ENCODE measurements at places on chromosomes 6 and 20. TPM values are rescaled to one million over a fixed set of nuclear protein-coding genes. Genes with fewer than 3 reads are reported as not detected.

DNA sequence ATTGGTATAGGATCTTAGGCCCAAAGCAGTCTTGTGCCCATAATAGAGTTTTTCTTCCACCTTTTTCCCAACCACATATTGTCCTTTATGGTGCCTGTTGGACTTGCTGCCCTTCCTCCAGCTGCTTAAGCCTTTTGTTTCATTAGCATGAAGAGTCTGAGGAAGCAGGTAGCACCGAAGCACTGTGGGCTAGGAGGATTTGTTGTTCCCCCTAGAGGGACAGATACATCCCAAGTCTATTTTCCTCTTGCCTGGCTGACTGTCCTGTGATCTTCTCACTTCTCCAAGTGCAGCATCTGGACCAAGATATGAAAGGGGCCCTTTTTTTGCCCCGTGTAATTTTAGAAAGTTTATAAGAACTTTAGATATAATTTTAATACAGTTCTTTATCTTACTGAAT lies 50.7 kb upstream of the COL10A1 start:
- no peak overlapping the region for H3K4me3 ChIP-seq
- no peak overlapping the region for H3K27ac ChIP-seq
- no peaks in the 10 kb centered on the region for H3K27me3 ChIP-seq
- no peaks in the 10 kb centered on the region for H3K4me1 ChIP-seq
- H3K36me3 ChIP-seq: no peaks in the 10 kb centered on the region
- DNase-seq: no peak

DNA sequence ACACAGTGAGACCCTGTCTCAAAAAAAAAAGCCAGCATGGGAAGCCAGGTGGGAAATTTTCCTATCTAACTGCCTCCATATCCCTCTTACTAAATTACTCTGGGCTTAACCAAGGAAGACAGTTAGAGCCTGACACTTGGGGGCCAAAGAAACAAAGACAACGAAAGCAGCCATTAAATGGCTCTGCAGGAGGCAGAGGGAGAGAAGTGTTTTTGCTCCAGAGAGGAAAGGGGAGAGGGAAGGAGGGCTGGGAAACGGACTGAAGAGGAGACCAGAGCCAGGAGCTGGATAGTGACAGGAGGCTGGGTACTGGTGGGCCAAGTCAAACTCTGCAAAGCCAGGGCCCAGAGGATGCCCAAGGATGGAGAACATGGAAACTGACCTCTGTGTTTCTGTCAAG lies 10.7 kb upstream of the TGIF2 start:
- no peak overlapping the region for H3K27ac ChIP-seq
- no peaks in the 10 kb centered on the region for H3K36me3 ChIP-seq
- no peaks in the 10 kb centered on the region for H3K4me1 ChIP-seq
- peaks cover 4% of the 10 kb centered on the region for H3K27me3 ChIP-seq

DNA sequence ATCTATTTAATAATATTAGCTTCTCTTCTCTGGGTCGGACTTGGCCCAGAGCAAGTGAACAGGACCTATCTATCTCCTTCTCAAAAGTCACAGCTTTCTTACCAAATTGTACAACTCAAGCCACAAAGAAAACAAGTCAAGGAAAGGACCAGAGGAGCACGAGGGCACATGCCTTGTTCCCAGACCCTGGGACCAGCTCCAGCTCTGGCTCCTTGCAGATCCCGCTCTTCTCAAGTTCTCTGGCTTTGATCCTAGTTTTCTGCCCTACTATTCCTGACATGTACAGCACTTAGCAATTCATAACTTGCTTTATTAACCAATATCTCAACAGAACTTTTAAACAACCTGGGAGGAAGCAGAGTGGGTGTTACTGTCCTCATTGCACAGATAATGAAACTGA lies 185.9 kb downstream of the ESR1 start:
- DNase-seq: no peak
- no peak overlapping the region for H3K4me3 ChIP-seq
- no peaks in the 10 kb centered on the region for H3K36me3 ChIP-seq

BFSP1 gene
- polyA plus RNA-seq: 1.5 TPM

GRCh38 chr20:31866221-31866620 lies 4.1 kb downstream of the DUSP15 start:
- H3K27me3 ChIP-seq: peaks cover 42% of the 10 kb centered on the region
- H3K4me1 ChIP-seq: no peaks in the 10 kb centered on the region
- no peak overlapping the region for H3K27ac ChIP-seq
- no peak for DNase-seq
- no peak overlapping the region for H3K4me3 ChIP-seq
- no peaks in the 10 kb centered on the region for H3K36me3 ChIP-seq

MAK gene
- 0.01 TPM for polyA plus RNA-seq

- no peaks in the 10 kb centered on the region for H3K27me3 ChIP-seq
- H3K36me3 ChIP-seq: no peaks in the 10 kb centered on the region
- H3K4me3 ChIP-seq: no peak overlapping the region
- no peaks in the 10 kb centered on the region for H3K4me1 ChIP-seq
- no peak overlapping the region for H3K27ac ChIP-seq
Measured at GRCh38 chr6:37966801-37967200, 147.3 kb downstream of the ZFAND3 start.

DNA sequence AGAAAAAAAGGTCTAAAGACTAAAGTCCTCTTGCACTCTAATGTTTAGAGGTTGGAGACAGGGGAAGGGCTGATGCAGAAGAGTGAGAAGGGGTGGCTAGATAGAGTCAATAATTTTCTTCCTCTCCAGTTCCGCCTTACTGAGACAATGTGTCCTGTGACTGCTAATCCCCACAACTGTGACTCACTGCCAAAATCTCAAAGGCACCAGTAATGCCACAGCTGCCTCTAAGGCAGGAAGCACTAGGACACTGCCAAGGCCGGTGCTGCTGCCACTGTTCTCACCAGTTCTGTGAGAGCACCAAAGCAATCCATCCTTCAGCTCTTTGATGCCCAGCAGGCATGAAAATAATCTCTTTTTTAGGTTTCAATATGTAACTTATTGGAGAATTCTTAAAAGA lies 701.9 kb upstream of the MAP3K7 start:
- H3K27ac ChIP-seq: no peak overlapping the region
- H3K27me3 ChIP-seq: no peaks in the 10 kb centered on the region
- no peak overlapping the region for H3K4me3 ChIP-seq
- H3K4me1 ChIP-seq: no peaks in the 10 kb centered on the region

DNA sequence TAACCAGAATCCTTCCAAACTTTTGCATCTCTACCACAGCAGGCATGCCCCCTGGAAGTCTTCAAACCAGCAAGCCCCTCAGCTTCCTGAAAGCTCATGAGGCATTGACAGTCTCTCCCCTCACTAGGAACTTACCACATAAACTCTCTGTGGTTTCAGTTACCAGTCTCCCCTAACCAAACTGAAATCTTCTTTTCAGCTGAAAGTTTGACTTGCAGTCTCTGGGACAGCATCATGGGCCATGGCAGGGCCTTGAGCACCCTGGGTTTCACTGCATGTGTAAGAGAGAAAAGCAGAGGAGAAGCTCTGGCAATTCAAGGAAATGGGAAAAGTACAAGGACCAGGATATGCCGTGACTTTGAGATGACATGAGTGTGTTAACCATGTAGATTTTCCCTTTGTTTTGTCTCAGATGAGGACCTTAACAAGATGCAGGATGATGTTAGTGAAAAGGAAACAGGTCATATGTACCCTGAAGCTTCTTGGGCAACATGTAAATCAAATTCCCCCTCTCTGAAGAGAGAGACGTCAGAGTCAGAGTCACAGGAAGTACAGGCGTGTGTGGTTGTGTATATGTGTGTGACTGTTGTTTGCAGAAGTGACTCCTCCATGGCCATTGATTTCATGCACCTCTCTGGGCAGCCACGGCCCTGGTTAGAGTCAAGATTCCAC lies 106.3 kb downstream of the TNFRSF21 start:
- H3K27ac ChIP-seq: no peak overlapping the region
- no peaks in the 10 kb centered on the region for H3K4me1 ChIP-seq
- no peak overlapping the region for H3K4me3 ChIP-seq
- no peaks in the 10 kb centered on the region for H3K27me3 ChIP-seq
- DNase-seq: no peak

- no peaks in the 10 kb centered on the region for H3K36me3 ChIP-seq
- H3K27ac ChIP-seq: no peak overlapping the region
- H3K4me3 ChIP-seq: no peak overlapping the region
- no peaks in the 10 kb centered on the region for H3K27me3 ChIP-seq
Measured at GRCh38 chr6:6591778-6592465, 3.4 kb downstream of the LY86 start.

CCNC gene
- polyA plus RNA-seq: 39.9 TPM

DNA sequence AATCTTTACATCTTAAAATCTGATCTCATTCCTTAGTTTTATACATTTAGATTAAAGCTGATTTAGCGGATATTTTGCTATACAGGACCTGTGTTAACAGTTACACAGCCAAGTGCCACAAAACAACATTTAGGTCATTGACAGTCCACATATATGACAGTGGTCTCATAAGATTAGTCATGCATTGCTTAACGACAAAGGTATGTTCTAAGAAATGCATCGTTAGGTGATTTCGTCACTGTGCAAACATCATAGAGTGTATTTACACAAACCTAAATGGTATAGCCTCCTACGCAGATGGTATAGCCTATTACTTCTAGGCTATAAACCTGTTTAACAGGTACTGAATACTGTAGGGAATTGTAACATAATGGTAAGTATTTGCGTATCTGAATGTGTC lies 21.6 kb downstream of the ADGRG6 start:
- H3K27ac ChIP-seq: no peak overlapping the region
- H3K4me3 ChIP-seq: no peak overlapping the region
- H3K27me3 ChIP-seq: no peaks in the 10 kb centered on the region
- H3K4me1 ChIP-seq: peaks cover 7% of the 10 kb centered on the region

DNA sequence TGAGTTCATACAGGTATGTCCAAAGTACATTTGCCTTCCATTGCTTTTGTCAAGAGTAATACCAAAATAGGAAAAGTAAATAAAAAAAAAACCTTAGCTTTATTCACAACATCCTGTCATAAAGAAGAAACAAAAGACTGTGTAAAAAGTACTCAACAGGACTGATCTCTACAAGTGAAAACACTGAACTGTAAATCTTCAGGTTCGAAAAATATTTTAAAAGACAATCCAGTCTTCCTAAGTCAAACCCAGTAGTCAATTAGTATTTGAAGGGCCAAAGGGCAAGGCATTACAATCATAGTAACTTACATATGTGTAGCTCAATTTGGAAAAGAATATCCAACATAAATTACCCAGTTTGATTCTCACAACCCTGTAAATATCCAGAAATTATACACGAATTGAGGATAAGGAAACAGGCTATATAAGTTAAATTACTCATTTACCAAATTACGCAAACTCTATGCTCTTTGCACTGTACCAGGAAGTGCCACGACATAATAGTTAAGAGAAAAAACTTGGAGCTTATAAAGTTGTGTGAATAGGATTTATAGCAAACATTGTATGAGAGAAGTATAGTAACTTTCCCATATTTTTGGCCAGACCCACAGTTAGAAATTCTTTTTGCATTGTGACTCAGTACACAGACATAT lies 21.2 kb downstream of the PTPRK start:
- no peak overlapping the region for H3K4me3 ChIP-seq
- H3K4me1 ChIP-seq: peaks cover 2% of the 10 kb centered on the region
- no peaks in the 10 kb centered on the region for H3K36me3 ChIP-seq

GRCh38 chr6:150527100-150527499 lies 72.6 kb upstream of the PLEKHG1 start:
- H3K4me1 ChIP-seq: no peaks in the 10 kb centered on the region
- peak; percentile 62 for DNase-seq
- no peaks in the 10 kb centered on the region for H3K27me3 ChIP-seq

- H3K4me3 ChIP-seq: no peak overlapping the region
- H3K27ac ChIP-seq: no peak overlapping the region
- no peaks in the 10 kb centered on the region for H3K27me3 ChIP-seq
- H3K36me3 ChIP-seq: no peaks in the 10 kb centered on the region
- DNase-seq: peak; percentile 77
Measured at GRCh38 chr6:121285041-121285440, 49.2 kb downstream of the TBC1D32 start.

DNA sequence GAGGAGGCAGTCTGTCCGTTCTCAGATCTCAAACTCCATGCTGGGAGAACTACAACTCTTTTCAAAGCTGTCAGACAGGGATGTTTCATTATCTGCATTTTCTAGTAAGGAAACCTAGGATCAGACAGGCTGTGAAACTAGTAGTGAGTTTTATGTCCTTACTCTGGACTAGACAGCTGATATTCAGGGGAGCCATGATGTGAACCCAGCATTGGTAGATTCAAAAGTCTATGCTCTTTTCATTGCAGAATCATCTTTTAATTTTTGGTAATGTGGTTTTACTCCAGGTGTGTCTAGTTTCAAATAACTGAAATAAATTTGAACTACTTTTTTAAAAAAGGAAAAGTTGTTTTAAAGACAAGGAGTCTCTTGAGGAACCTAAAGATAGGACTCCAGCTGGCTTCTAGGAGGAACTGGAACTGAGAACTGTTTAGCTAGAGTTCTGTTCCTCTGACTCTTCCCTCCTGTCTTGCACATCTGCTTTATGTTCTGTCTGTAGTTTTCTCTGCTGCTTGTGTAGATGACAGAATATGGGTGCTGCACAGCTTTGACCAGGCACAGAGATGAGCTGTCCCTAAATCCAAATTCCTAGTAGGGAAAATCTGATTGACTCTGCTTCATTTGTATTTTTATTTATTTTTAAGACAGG lies 27.8 kb upstream of the RNF144B start:
- no peaks in the 10 kb centered on the region for H3K27me3 ChIP-seq
- H3K27ac ChIP-seq: no peak overlapping the region
- no peak overlapping the region for H3K4me3 ChIP-seq
- DNase-seq: no peak
- H3K4me1 ChIP-seq: no peaks in the 10 kb centered on the region

PTCRA gene
- polyA plus RNA-seq: not detected

FRK gene
- polyA plus RNA-seq: 0.21 TPM

DNA sequence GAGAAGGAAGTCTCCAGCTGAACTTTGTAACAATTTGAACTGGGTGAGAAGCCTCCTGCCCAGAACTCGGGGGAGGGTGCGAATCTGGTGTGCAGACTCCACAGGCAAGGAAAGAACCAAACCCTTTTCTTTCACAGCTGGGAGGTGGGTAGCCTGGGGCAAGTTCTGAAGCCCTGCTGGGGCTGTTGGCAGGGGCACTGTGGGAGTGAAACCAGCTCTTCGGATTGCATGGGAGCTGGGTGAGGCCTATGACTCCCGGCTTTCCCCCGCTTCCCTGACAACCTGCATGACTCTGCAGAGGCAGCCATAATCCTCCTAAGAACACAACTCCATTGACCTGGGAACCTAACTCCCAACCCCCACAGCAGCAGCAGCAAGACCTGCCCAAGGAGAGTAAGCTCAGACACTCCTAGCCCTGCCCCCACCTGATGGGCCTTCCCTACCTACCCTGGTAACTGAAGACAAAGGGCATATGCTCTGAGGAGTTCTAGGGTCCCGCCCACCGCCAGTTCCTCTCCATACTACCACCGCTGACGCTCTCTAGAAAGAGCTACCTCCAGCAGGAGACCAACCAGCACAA lies 37.5 kb downstream of the SOD2 start:
- H3K27me3 ChIP-seq: no peaks in the 10 kb centered on the region
- H3K27ac ChIP-seq: no peak overlapping the region
- no peak overlapping the region for H3K4me3 ChIP-seq

- no peak overlapping the region for H3K4me3 ChIP-seq
- peaks cover 4% of the 10 kb centered on the region for H3K4me1 ChIP-seq
- no peaks in the 10 kb centered on the region for H3K36me3 ChIP-seq
Measured at GRCh38 chr6:14665827-14666724, 548.5 kb downstream of the CD83 start.
